ENCODE measurements at places on chromosomes 11 and 22. TPM values are rescaled to one million over a fixed set of nuclear protein-coding genes. Genes with fewer than 3 reads are reported as not detected.

The LRRC4C gene
- total RNA-seq, result 1.2 TPM

The IFITM10 gene
- total RNA-seq, result not detected

The ADAMTS15 gene
- 10.1 TPM for total RNA-seq

The LGR4 gene
- 106 TPM for total RNA-seq

The C22orf31 gene
- total RNA-seq, result not detected

- peak; percentile 69 for DNase-seq
Observed at GRCh38 chr11:36478700-36479329, 31.3 kb downstream of the TRAF6 start.

- peak; percentile 95 for DNase-seq
Observed at GRCh38 chr22:50105208-50106100, 15.6 kb downstream of the MOV10L1 start.

GRCh38 chr11:46369458-46370152 lies 11.9 kb upstream of the MDK start:
- peak; percentile 80 for DNase-seq

DNA sequence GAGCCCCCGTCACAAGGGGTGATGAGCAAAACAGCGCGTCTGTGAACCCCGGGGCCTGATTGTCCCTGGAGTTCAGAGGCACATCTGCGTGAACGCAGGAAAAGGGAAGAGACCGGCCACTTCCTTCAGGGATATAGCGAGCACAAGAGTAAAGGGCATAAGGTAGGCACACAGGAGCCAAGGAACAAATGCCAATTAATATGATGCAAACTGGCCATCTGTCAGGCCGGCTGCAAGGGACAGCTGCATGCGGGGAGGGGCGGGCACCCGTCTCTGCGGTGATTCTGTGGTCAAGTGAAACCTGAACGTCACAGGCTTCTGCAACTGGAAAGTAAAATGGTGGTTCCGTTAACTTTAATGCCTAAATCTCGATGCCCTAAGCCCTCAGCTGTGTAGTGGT lies 64.7 kb downstream of the TRIM29 start:
- DNase-seq, result no peak

- DNase-seq, result no peak
Observed at GRCh38 chr11:72637926-72638325, 36.3 kb downstream of the PDE2A start.

Measured in umbilical cord (tissue), 2 donors.